ENCODE measurements at places on chromosomes 16 and 17.

GRCh38 chr17:58364270-58364942 lies 12.4 kb upstream of the SUPT4H1 start:
- DNase-seq, result no peak

DNA sequence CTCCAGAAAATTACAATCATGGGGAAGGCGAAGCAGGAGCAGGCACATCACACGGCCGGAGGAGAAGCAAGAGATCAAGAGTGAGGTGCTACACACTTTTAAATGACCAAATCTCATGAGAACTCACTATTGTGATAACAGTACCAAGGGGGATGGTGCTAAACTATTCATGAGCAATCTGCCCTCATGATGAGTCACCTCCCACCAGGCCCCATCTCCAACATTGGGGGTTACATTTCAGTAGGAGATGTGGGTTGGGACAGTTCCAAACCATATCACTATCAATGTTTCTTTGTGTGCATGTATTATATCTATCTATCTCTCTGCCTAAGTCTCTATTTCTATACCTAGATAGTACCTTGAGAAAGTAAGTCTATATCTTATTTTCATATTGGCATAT lies 724.8 kb downstream of the CDH11 start:
- no peak for DNase-seq

DNA sequence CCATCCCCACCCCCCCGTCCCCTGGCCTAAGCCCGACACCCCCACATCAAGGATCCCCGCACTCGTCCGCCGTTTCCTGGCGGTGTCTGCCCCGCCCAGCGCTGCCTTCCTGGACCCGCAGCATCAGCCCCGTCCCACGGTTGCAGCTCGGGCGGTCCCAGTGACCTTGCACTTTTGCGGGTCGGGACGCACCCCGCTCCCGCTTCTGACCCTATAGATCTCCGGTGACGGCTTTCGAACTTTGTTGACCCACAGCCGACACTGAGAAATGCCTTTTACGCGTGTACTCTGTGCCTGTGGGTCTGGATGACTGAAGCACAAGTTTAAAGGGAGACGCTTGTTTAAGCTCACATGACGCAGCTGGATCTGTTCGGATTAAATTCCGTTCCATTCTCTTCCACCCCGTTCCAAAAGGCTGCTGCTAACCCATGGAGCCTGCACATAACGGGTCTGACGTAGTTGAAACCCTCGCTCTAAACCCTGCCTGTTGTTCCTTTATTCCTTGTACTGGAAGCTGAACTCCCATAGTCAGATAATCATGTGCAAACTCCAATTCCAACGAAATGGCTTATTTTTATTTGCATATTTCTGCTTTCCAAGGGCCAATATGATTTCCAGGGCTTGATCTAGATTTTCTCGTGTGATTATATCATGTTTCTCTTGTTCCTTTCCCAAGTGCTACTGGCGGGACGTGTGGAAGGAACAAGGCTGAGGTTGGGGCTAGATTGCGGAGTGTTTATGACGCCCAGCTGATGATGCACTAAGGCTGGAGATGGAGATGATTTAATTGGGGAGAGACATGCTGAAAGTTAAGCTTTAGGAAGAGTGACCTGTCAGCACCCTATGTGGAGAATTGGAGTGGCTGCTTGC lies 834 bp downstream of the FLYWCH1 start:
- peak; percentile 53 for DNase-seq

DNA sequence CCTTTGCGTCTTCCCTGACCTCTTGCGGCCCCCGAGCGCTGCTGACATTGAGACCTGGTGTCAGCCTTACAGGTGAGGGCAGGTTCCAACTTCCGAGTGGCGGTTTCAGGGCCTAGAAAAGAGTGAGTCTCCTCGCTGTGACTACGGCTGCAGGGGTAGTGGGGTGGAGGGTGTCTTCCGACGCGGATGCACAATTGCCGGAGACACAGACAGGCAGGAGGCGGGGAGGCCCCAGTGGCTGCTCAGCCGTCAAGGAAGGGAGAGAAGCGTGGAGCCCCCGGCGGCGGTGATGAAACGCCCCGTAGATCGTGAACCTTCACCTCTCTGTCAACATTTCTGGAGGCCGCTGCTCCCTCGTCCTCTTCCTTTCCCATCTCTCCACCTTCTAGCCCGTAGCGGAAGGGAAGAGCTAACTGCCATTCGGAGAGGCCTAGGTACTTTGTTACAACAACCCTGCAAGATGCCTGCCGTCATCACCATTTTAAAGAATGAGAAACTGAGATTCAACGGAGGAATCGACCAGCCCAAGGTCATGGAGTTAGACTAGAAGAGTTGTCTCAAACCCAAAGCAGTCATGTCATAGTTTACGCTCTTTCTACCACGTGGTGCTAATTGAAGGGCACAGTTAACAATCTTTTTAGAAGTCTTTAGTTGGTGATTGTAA lies 485 bp downstream of the DNAJA3 start:
- no peak for DNase-seq

DNA sequence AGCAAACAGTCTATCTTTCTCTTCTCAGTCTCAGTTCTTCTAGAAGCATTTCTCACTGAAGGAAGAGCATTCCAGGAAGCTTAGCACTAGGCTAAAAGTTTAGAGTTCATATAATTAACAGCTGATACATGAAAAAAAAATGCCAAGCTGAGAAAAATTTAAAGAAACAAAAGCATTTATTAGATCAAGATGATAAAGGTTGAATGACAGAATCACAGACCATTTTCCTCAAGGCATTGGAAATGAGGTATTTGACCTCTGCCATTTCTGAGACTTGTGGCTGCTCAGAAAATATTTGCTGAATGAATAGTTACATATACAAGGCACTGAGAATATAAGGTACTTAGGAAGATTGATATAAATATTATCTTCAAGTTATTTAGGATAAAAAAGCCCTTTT lies 901.6 kb upstream of the GOT2 start:
- DNase-seq, result no peak

DNA sequence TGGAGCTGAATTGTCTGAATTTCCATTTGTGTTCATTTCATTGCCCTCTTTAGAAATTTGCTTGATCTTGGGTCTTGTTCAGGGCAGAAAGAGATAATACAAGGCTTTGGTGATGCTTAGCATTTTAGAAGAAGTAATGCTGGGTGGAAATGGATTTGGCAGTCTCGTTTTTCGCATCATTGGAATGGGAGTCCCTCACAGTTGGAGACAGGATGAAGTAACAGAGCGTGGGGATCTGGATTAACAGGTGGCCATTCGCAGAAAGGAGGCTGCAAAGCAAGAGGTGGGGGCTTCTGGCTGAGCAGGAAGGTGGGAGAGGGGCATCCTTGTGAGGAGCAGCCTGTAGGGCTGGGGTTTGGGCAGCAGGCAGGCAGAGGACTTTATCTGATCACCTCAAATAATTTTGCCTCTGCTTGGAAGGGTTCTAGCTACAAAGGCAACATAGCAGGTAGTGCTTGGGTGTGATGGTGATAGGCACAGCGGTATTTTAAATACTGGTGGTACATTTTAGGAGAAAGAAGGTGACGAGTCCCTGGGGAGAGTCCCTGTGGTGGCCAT lies 17.0 kb downstream of the KSR1 start:
- no peak for DNase-seq

DNA sequence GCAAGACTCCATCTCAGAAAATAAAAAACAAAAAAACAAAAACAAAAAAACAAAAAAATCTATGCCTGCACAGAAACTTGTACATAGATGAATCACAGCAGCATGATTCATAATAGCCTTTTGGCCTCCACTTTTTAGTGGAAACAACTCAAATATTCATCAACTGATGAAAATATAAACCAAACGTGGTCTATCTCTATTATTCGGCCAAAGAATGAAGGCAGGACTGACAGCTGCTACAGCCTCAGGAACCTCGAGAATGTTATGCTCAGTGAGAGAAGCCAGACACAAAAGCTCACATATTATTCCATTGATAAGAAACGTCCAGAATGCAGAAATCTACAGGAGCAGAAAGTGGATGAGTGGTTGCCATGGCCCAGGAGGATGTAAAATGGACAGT lies 19.8 kb downstream of the PPL start:
- DNase-seq, result no peak

- DNase-seq, result no peak
Measured at GRCh38 chr16:12750554-12750918, 53.2 kb downstream of the CPPED1 start.

DNA sequence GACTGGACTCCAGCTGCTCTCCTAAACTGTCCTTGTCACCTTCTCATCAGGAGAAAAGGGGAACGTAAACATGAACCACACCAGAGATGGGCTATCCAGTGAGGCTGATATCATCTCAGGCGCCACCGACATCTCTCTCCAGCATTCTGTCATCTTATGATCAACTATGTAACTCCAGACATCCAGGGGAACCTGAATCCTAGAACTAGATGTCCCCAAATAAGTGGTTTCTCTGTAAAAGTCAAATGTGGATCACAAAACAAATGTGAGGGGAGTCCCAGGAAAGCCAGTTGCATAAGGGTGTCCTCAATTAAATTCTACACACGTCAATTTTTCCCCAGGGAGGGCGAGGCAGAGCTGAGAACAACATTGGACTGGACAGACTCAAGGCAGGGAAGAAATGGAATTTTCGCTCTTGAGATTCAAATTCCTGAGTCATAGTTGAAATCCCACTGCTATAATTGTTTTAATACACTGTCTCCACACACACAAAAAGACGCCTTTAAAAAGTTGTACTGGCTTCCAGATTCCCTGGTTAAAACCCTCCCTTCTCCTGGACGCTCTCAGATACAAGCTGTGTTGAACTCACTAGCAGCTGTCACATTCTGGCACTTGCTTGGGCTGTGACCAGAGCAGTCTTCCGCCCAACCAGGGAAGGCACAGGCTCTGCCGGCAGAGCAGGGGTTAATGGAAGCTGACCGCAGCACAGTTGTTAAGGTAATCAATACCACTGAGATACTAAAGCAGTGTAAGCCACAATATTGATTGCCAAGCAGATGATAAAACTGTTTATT lies 62.6 kb downstream of the ZFHX3 start:
- no peak for DNase-seq

DNA sequence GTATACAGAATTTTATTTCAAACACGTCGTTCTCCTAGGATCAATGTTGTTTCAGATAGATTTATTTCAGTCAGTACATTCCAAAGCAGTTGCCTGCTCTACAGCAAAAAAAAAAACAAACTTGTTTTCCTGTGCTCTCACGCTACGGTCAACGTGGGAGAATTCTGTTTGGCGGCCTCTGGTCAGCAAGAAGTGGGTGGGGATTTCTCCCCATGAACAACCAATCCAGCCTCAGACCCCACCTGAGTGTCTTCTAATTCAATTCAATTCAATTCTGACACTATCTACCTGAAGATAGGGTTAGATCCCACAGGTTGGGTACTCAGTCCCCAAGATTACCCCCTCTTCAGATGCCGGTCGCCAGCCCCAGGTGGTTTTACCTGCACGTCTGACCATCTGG lies 22.1 kb downstream of the C17orf58 start:
- no peak for DNase-seq

DNA sequence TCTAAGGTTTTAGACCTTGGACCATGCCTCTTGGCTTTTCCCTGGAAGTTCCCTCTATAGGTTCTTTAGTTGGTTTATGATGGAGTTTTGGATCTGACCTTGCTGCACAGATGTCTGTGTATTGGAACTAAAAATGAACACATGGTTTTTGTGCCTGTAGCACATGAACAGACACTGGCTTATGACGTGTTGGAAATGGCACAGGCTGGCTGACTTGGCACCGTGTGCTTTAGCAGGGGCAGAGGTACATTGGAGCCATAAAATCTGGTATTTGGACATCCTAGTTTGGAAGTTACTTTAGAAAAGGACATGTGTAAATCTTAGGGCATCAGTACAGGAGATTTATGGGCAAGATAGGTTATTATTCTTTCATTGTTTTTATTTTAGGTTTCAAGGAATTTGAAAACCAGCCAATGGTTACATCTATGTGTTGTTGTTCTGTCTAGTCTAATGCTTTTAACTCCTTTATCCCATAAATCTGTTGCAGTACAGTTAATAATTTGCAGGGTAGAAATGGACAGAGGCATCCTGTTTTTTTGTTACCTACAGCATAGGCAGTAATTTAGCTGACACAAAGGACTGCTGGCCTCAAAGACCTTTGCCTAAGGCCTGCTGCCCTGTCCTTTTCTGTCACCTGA lies 6.0 kb downstream of the SOCS7 start:
- no peak for DNase-seq

DNA sequence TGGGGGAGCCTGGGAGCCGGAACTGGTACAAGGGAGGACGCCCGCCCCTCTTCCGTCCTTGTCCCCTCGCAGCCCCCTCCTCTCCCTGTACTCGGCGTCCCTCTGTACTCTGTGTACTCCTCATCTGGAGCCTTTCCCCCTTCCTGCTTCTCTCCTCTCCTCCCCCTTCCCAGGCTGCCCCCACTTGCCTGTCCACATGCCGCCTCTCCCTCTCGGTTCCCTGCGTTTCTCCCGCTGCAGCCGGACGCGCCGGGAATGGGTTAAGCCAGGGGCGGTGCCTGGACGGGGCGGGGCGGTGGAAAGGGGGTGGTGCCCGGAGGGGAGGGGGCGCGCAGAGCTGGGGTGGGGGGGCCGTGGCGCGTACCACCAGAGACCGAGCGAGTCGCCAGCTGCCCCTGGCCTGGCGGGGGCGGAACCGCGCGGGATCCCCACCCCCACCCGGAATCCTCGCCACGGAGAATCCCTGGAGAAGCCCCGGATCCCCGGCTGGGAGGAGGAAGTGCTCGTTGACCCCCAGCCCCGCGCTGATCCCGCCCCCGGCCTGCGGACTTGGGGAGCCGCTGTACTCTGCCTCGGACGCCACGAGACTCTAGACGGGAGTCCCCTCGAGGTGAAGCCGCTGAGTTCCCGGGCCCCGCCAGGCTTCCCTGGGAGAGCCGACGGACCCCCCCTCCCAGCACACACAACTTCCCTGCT lies 22.6 kb downstream of the GJD3 start:
- DNase-seq, result no peak

GRCh38 chr17:81890447-81891302 lies 711 bp downstream of the ALYREF start:
- DNase-seq, result peak; percentile 45

GRCh38 chr17:42286411-42287221 lies 1.7 kb upstream of the STAT5A start:
- peak; percentile 28 for DNase-seq

DNA sequence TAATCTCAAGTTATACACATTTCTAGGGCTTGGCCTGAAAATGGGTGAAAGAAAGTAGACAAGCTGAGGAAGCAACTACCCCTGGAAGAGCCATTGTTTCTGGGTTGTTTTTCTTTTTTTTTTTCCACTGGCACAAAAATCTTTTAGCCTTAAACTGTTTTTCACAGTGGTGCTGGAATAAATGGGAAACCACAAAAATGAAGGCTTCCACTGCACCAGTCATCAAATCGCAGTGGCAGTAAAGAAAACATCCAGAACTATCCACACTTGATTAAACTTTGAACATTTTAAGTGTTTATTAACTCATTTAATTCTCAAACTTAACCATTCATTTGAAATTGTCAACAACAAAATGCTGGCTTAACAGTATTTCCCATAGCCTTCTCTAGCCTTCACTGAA lies 14.3 kb downstream of the CMTM4 start:
- DNase-seq, result no peak
